ENCODE measurements at places on chromosomes 7 and 10.

DNA sequence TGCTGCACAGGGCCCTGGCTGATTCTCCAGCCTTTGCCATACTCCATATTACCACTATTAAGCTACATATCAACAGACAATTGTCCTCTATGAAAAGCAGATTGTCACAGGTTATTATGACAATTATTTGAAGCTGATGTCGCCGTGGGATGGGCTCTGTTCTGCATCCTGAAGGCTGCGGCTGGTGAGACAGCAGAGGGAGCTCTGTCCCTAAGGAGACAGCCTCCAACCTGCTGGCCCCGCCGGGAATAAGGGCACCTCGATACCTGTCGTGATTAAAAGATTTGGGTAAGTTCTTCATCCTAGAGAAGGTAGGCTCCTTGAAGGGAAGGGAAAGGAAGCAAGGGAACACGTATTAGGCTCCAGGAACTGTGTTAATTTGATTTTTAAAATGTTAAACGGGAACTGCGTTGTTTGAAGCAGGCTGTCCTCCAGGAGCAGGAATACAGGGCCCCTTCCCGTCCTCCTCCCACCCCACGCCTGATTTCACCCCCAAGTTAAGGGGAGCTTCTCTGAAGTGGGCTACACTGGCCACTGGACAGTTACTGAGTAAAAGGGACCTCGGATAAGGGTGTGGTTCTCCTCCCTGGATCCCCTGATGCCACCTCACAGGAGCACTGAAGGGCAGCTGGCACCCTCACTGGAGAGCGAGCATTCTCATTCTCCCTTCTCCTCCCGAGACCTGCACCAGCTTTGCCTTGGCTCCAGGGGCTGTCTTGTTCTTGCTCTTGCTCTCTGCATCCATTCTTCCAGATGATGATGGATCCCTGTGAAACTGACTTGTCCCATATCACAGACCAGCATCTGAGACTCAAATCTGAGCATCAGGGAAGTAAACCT is 11.8 kb upstream of the TIAL1 start:
- DNase-seq, result no peak

DNA sequence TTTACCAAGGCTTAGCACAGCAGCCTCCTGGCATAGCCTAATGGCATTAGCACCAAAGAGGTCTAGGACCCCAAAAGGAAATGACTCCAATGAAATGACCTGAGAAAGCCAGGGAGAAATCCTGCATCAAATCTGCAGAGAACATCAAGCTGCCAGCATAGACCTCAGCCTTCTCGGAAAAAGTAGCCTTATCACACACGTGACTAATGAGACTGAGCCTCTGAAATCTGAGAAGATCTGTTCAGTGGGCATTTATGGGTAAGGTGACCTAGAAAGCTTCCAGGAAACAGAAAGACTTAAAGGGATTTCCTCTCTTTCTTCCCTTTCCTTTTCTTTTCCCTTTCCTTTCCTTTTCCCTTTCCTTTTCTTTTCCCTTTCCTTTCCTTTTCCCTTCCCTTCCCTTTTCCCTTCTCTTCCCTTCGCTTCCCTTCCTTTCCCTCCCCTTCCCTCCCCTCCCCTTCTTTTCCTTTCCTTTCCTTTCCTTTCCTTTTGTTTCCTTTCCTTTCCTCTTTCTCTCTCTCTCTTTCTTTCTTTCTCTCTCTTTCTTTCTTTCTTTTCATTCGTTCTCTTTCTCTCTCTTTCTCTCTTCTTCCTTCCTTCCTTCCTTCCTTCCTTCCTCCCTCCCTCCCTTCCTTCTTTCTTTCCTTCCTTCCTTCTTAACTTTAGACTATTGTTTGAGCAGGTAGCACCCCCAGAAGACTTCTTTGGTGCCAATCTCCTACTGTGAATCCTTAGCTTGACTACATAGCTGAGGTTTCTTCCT is 23.1 kb upstream of the PTTG1IP2 start:
- no peak for DNase-seq

- no peak for DNase-seq
Measured at GRCh38 chr7:2520761-2521290, 1.3 kb downstream of the LFNG start.

GRCh38 chr10:12556039-12556438 is 206.7 kb downstream of the CAMK1D start:
- no peak for DNase-seq

GRCh38 chr10:113282564-113282963 is 270.3 kb upstream of the HABP2 start:
- no peak for DNase-seq

All from stimulated activated CD8-positive, alpha-beta memory T cell treated with anti-CD3 and anti-CD28 coated beads, Interleukin-15, amount 100 ng/mL, for 24 hours (primary cell).